ENCODE measurements at places on chromosomes 13 and 19.

- no peak for DNase-seq
Measured at GRCh38 chr19:15291089-15291488, 41.2 kb downstream of the BRD4 start.

GRCh38 chr13:87622971-87623370 is 48.2 kb upstream of the SLITRK5 start:
- no peak for DNase-seq

GRCh38 chr13:41144576-41144975 is 12.0 kb upstream of the KBTBD6 start:
- DNase-seq, result no peak

- no peak for DNase-seq
Measured at GRCh38 chr13:113853518-113854237, 10.2 kb downstream of the GAS6 start.

GRCh38 chr13:24033527-24034302 is 126.8 kb upstream of the SPATA13 start:
- DNase-seq, result no peak

DNA sequence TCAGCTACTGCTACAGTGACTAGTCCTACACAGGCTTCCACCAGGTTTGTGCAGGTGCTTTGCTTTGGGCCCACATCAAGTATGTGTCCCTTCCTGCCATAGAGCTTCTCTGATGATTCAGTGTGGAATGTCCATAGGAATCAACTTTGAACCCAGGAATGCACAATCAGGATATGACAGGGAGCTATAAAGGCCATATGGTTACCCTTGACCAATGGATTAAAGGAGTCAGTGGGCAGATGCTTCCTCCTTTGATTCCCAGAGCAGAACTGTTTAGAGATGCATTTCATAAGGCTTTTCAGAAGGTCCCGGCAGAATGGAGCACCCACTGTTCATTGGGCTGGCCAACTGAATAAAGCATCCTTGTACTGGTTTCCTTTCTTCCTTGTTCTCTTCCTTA is 145.2 kb upstream of the WASF3 start:
- DNase-seq, result no peak

DNA sequence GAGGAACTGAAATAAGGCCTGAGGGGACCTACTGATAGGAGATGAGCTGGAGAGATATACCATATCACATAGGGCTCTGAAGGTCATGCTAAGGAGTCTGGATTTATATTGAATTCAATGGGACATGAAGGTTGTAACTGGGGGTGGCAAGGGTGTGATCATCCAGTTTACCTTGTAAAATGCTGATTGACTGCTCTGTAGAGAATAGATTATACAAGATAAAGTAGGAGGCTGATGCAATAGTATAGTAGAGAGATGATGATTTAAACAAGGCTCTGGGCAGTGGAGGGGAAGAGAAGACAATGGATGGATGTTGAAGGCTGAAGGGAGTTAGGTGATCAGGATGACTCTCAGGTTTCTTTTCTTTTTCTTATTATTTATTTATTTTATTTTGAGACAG is 18.0 kb upstream of the PAN3 start:
- no peak for DNase-seq

DNA sequence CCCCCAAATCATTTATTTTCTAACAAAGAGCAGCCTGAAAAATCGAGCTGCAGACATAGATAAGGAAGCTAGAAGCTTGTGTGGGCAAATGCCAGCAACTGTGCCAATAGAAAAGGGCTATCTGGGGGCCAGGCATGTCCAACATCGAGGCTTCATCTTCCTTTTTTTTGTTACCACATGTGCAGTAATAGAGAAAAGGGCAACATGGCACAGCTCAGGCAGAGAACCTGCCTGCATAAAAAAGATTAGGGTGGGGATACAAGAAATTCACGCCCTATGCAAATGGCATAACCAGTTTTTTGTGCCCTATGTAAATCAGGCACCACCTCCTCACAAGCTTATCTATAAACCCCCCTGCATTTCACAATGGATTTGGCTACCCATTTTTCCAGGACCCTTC is 60.4 kb upstream of the ABCC4 start:
- no peak for DNase-seq

GRCh38 chr19:38084196-38084595 is 139.8 kb downstream of the DPF1 start:
- DNase-seq, result no peak

DNA sequence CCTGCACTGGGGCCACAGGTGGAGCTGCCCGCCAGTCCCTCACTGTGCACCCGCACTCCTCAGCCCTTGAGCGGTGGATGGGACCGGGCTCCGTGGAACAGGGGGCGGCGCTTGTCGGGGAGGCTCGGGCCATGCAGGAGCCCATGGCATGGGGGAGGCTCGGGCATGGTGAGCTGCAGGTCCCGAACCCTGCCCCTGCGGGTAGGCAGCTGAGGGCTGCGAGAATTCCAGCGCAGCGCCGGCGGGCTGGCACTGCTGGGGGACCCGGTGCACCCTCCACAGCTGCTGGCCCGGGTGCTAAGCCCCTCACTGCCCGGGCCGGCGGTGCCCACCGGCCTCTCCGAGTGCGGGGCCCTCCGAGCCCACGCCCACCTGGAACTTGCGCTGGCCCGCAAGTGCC is 877.5 kb upstream of the PCDH9 start:
- no peak for DNase-seq

- no peak for DNase-seq
Measured at GRCh38 chr19:52398081-52398441, 412 bp downstream of the ZNF528 start.

Data from NCI-H1436 (cell line).